Central memory CD4-positive, alpha-beta T cell (primary cell): ENCODE measurements at places on chromosomes 4 and X.

DNA sequence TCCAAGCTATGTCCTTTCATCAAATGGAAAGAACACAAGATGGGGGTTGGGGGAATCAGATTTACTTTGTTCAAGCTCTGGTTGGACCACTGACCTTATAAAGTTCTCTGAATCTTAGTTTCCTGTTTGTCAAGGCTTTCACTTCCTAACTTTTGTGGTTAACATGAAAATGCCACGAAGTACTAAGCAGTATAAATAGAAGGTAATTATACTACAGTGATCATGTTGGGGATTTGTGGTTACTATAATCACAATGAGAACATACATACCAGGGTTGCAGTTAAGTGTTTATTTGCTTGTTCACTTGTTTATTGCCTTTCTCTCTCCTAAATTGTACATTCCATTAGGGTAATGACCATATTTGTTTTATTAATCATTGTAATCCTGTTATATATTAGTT, 53.2 kb downstream of the SPRY1 start:
- no peak for DNase-seq

DNA sequence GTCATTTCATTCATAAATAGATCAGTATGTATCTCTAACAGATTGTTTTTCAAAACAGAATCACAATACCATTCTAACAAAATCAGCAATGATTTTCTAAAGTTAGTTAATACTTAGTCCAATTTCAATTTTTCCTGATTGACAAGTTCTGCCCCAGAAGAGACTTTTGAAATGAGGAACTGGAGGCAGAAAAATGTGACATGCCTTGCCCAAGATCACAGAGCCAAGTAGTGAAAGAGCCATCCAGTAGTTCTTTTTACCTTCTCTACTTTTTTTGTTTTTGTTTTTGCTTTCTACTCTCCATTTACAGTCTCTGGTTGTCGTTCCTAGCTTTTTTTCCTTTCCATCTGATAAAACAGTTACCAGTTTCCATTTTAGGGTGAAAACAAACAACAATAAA, 129.3 kb upstream of the TMEM164 start:
- DNase-seq = no peak

- DNase-seq = no peak
Measured at GRCh38 chr4:150983851-150984250, 31.2 kb downstream of the LRBA start.

DNA sequence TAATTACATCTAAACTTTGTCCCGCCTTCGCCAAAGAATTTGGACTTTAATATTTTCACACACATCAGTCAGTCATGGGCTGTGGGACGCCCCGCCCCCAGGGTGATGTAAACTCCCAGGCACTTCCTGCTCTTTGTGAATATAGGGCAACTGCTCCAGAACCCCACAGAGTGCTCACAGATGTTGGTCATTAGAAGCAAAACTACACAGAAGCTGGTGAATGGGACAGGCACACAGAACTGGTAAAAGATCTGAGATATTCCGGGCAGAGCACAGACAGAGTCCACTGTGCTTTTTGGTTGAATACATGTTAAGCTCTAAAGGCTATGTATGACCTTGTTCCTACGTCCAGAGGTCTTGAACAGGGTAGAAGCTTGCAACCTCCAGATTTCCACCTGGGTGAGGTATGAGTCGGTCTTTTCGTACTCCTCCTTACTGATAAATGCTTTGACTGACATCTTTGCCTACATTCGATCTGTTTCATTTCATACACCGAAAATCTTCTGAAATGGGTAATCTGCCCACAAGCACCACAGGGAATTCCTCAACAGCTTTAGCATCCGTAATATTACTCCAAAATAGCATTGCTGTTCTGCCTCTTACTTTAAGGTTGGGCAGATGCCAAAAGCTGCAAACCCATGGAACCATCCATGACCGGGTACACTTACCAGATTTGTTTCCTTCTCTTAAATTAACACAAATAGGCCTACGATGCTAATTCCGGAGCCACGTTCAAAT, 144.6 kb downstream of the AMELX start:
- DNase-seq = no peak

DNA sequence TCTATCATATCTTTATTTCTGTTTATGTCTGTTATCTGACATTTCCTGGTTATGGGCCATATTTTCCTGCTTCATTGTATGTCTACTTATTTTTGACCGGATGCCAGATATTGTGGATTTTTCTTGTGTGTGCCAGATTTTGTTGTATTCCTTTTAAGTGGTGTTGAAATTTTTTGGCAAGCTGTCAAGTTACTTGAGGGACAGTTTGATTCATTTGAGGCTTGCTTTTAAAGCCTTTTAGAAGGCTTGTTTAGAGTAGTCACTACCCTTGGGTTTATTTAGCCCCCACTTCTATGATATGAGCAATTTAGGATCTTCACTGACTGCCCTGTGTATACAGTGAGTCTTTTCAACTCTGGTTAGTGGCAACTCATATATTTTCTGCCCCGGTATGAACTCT, 29.2 kb upstream of the NPY2R start:
- DNase-seq = no peak

GRCh38 chr4:153916273-153916755, 127.4 kb upstream of the SFRP2 start:
- no peak for DNase-seq

GRCh38 chrX:153703036-153703370, 15.3 kb downstream of the SLC6A8 start:
- no peak for DNase-seq

GRCh38 chr4:39614487-39615162, 24.0 kb downstream of the SMIM14 start:
- DNase-seq = no peak

DNA sequence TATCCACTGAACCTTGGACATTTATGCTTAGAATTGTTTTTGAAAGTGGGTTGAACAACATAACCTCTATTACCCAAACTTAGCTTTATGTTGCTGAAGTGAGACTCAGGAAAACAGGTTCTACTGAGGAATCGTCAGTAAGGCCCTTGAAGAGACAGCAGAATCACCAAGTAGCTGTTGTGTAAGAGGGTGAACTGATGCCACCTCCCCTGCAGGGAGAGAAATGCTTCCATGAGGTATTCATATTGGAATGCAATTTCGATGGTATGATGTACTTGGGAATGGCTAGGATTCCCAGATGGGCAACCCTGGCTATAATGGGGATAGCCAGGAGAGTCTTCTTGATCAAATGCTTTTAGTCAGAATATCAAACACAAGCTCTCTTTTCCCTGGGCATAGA, 4.1 kb upstream of the SCRG1 start:
- DNase-seq = no peak

DNA sequence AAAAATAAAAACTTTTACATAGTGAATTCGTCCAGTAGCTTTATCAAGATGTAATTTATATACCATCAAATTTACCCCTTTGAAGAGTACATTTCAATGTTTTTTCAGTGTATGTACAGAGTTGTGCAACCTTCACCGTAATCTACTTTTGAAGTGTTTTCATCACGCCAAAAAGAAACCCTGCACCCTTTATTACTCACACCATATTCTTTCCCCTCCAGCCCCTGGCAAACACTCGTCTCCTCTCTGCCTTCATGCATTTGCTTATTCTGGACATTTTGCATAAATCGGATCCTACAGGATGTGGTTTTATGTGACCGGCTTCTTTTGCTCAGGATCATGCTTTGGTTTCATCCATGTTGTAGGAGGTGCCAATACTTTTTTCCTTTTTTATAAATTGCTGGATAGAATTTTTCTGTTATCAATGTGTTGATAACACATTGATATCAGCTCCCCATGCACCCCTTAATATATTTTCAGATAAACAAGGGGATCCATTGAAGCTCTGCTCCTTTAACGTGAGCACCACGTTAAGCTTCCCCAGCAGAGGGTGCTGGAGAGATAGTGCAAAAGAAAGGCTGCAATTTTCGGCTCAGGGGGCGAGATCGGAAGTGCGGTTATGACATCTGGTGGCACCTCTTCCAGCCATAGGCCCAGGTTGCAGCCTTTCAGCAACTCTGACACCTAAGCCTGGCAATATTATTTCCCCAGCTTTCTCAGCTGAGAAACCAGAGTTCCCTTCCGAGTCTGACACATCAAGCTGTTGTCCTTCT, 100.1 kb upstream of the VCX3B start:
- DNase-seq = no peak

GRCh38 chrX:45699158-45699557, 498.5 kb upstream of the DIPK2B start:
- DNase-seq = no peak

DNA sequence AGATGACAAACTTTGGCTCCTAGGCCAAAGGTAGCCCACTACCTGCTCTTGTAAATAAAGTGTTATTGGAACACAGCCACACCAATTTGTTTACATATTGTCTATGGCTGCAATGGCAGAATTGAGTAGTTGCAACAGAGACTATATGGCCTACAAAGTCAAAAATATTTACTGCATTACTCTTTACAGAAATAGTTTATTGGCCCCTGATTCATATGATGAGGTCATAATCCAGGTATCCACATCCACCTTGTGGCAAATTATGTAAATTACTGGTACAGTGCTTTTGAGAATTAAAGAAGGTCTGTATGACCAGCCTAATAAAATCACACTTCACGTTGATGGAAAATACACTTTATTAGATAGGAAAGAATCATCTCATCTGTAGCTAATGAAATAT, 337.0 kb upstream of the DDX53 start:
- DNase-seq = no peak

GRCh38 chr4:81422595-81422994, 49.1 kb downstream of the RASGEF1B start:
- DNase-seq = no peak

- DNase-seq = no peak
Measured at GRCh38 chr4:6668391-6668790, 25.3 kb upstream of the S100P start.

DNA sequence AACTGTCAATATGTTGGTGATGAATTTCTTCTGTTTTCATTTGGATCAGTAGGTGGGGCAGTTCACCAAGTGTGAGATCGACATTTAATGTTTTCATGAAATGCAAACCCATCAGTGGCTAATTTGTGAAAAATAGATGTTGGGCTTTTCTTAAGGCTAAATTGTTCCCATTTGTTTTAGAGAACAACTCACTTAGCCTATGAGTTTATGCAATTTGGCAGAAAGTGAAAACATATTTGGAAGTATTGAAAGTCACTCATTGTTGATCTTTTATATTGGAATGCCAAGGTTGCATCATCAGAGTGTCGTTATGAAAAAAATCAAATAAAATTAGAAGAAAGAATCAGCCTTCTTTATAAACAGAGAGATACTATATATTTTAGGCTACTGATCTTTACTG, 132.4 kb downstream of the RPA4 start:
- DNase-seq = no peak

DNA sequence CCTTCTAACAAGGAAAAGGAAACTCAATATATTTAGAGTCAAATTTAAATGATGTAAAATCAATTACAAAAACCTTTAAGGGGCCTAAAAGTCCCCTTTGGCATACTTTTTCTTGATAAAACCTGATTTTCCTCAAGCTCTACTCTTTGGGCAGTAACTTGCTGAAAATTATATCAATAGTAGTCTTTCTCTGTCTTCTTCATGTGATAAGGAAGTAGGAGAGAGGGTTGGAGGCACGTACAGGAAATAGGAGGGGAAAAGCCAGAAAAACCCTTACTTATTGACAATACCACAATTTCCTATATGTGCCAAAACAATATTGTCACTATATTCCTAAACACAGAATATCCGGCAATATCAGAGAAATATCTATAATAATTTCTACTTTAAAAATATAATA, 9.6 kb downstream of the RHOH start:
- no peak for DNase-seq

DNA sequence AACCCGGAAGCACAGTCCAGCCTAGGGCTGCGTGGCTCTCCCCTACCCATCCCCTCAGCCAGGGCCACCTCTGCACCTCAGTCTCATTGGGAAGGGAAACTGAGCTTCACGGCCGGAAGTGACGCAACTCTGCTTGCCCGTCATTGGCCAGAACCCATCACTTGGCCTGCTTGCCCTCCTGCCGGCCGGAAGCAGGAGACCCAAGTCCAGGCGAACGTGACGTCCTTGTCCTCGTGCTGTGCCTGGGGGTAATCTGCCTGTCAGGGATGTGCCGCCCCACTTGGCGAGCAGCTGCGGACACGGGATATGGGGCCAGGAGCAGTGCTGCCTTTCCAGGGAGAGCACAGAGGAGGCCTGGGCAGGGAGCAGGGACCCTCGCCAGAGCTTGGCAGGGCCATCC, 31.2 kb downstream of the ZFYVE28 start:
- DNase-seq = no peak

- no peak for DNase-seq
Measured at GRCh38 chr4:104344342-104344980, 150.2 kb downstream of the CXXC4 start.

- DNase-seq = no peak
Measured at GRCh38 chrX:53471346-53471745, 37.2 kb upstream of the HSD17B10 start.

GRCh38 chr4:77927991-77928925, 65.6 kb downstream of the MRPL1 start:
- no peak for DNase-seq

DNA sequence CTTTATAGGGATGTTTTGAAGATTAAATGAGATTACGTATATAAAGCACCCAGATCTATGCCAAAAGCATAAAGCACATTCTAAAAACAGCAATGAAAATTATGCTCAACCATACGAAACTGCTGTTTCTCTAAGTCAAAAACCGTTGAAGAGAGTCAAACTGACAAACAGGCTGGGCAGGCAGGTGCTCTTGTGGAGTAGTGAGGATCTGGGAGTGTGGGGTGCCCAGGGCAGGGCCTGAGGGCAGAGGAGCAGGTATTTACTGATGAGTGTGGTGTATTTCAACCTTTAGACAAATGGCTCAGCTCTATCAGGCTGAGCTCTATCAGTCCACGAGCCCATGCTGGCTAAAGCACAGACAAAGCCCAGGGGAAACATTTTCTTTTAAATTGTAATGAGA, 40.4 kb downstream of the RELL1 start:
- DNase-seq = no peak

DNA sequence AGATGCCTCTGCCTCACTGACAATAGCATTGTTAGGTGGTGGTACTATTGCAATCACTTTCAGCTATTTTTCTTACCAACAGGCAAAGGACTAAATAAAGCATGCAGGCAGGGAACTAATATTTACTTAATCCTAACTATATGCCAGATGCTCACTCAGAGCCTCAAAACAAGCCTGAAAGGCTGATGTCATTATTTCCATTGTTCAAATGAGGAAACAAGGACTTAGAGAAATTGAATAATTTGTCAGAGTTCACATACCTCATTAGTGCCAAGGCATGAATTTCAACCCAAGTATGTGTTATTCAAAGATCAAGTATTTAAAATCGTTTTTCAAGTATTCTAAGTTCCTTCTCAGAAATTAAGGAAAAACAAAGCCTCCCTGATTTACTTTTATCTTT, 374.9 kb upstream of the TECRL start:
- no peak for DNase-seq

GRCh38 chr4:39626261-39626660, 12.4 kb downstream of the SMIM14 start:
- no peak for DNase-seq

DNA sequence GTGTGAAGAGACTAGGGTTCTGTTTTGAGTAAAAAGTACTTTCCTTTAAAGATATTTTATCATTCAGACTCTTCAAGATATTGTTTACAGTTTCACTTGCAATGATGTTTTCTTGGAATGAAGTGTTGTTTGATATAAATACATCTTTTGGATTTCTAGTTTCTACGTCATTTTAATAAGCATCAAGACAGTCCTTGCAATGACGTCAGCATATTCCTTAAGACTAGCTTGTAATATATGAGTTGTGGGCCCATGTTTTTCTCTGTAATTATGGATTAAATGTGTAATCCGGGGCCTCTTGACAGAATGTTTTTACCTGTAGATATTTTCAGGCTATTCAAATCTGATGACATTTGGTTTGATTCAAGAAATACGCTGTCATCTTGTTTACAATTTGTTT, 66.1 kb downstream of the RBMX2 start:
- no peak for DNase-seq

- no peak for DNase-seq
Measured at GRCh38 chr4:24840362-24840761, 45.0 kb downstream of the SOD3 start.
